Thyroid gland (tissue), 4 donors: ENCODE measurements at places on chromosomes 3 and 15. TPM values are rescaled to one million over a fixed set of nuclear protein-coding genes. Genes with fewer than 3 reads are reported as not detected.

Gene SPCS1
- 263 TPM for total RNA-seq

Gene MNS1
- total RNA-seq: 1.5 TPM

Gene TNFAIP8L3
- 3.9 TPM for total RNA-seq

Gene FANCD2OS
- total RNA-seq: not detected

Gene PLSCR4
- 110 TPM for total RNA-seq

Gene CPLX3
- total RNA-seq: not detected

Gene SH2D7
- not detected for total RNA-seq

Gene TM4SF1
- total RNA-seq: 94.9 TPM

Gene DUOX1
- total RNA-seq: 267 TPM

Gene SERF2
- total RNA-seq: 1,028 TPM

Gene NME9
- not detected for total RNA-seq

Gene MEX3B
- 0.79 TPM for total RNA-seq

Gene NCBP2
- total RNA-seq: 58.8 TPM

Gene COL6A5
- not detected for total RNA-seq

Gene OR5K2
- not detected for total RNA-seq

Gene NR2E3
- total RNA-seq: 1.0 TPM

Gene RASL12
- total RNA-seq: 12.5 TPM

Gene SYNPR
- total RNA-seq: not detected

DNA sequence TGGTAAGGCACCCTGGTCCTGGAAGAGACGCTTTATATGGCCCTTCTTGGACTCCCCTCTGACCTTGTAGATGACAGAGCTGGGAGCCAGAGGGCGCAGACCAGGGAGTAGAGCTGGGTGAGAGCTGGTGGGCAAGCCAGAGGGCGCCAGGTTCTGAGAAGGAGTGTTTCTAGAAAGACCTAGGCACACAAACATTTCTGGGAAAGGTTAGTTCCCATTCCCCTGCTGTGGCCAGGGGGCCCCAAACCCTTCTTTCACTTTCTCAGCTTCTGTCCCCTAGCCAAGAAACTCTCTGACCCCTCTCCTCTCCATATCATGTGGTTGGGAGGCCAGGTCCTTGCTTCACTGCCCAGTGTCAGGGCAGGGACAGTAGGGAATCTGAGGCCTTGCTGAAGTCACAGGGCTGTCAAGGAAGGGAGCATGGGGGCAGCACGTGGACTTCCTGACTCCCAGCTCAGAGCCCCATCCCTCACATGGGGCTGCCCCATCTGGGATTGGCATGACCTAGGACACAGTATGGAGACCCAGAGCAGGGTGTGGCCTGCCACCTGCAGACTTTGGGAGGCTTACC is 3.6 kb downstream of the HEMK1 start:
- H3K27me3 ChIP-seq: no peaks in the 10 kb centered on the region
- no peak for DNase-seq
- peak overlapping the region; percentile 0 for H3K27ac ChIP-seq
- peaks cover 2% of the 10 kb centered on the region for H3K36me3 ChIP-seq
- peaks cover 14% of the 10 kb centered on the region for H3K4me1 ChIP-seq
- no peak overlapping the region for H3K4me3 ChIP-seq

GRCh38 chr15:63422891-63423590 is 41.4 kb upstream of the CA12 start:
- H3K36me3 ChIP-seq: no peaks in the 10 kb centered on the region
- no peak overlapping the region for H3K4me3 ChIP-seq
- DNase-seq: no peak
- no peaks in the 10 kb centered on the region for H3K4me1 ChIP-seq
- no peaks in the 10 kb centered on the region for H3K27me3 ChIP-seq

DNA sequence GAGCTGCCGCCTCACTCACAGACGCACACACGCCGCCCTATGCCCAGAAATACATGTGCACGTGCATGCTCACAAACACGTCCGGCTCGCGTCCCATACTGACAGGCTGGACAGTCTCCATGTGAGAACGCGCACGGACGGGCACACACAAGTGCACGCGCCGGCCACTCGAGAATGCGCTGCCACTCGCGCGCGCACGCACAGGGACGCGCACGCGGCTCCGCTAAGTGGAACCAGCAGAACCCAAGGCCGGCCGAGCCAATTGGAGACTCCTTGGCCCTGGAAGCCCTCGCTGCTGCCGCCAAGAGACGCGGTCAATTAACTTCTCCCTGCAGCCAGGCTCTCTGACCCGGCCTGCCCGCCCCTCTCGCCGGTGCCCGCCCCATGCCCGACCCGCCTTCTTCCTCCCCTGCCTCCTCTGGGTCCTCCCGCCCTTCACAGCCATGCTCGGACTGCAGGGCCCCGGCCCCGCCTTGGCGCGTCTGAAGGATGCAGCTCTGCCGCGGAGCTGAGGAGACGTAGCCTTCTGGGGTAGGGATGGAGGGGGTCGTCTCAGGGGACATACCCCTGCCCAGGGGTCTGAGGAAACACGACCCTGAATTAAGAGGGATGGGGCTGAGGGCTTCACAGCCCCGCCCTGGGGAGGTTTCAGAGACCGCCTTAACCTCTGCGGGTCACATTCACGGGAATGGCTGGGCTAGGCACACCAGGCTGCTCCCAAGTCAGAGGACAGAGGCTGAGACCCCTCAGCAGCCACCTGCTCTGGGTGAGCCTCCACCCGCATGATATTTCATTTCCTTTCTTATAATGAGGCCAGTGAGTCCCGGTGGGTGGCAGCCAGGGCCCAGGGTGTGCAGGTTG is 15.0 kb downstream of the PTH1R start:
- no peak overlapping the region for H3K27ac ChIP-seq
- peak; percentile 87 for DNase-seq
- no peaks in the 10 kb centered on the region for H3K36me3 ChIP-seq

DNA sequence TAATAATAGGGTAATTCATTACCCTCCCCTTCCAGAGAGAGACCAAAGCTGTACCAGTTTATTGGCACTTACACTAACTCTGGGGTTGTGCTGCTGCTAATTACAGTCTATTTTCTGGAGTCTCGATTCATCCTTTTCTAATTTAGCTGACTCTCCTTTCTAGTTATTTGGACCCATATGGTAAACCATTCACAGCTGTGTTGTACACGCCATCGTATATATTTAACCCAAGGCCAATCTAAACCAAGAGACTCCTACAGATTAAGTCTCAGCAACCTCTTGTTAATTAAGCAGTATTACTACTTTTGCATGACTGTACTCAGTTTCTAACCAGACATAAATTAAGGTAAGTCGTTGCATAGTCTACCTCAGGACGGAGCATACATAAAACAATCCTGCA is 22.5 kb downstream of the ANXA2 start:
- peaks cover 5% of the 10 kb centered on the region for H3K36me3 ChIP-seq
- H3K27me3 ChIP-seq: no peaks in the 10 kb centered on the region
- peak overlapping the region; percentile 86 for H3K27ac ChIP-seq
- no peak for DNase-seq
- H3K4me1 ChIP-seq: peaks cover 71% of the 10 kb centered on the region

DNA sequence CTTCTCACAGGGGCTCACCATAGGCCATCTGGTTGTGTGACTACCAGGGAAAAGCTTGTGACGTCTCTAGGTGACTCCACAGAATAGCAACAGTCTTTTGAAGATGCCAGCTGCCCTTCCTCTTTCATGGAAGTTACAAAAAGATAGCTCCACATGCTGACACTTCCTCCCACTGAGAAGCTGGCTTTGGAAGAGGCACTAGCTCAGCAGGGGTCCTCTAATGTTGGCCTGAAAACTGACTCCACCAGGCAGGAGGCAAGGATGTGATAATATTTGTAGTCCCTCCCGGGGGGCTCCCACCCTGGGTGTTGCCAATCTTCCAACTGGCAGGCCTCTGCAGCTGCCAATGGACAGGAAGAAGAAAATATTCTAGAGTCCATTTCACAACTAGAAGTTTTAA is 343.5 kb downstream of the NEK10 start:
- no peak for DNase-seq
- H3K27ac ChIP-seq: no peak overlapping the region
- H3K4me3 ChIP-seq: no peak overlapping the region

GRCh38 chr15:25793354-25794050 is 69.6 kb downstream of the ATP10A start:
- DNase-seq: no peak
- no peak overlapping the region for H3K27ac ChIP-seq
- H3K4me3 ChIP-seq: no peak overlapping the region

GRCh38 chr3:66386925-66387650 is 113.7 kb downstream of the LRIG1 start:
- H3K4me3 ChIP-seq: no peak overlapping the region
- H3K36me3 ChIP-seq: peaks cover 36% of the 10 kb centered on the region
- no peaks in the 10 kb centered on the region for H3K27me3 ChIP-seq
- no peak overlapping the region for H3K27ac ChIP-seq

DNA sequence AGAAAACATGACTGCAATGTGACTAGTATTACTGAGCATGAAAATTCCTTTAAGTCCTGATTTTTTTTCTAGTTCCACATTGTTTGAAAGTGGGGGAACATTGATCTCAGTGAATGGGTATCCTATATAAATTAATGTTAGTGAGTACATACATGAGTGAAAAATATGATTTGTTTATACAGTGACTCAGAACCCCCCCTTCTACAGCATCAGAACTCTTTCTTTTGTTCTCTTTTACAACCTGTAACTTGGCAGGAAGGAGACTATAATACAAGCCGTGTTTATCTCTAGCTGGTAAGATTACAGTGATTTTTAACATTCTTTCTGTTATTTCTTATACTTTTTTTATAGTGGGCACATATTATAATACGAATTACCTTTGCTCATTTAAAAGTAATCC is 384.7 kb downstream of the PDCD6IP start:
- H3K27ac ChIP-seq: no peak overlapping the region
- no peak overlapping the region for H3K4me3 ChIP-seq
- no peak for DNase-seq
- H3K36me3 ChIP-seq: no peaks in the 10 kb centered on the region
- no peaks in the 10 kb centered on the region for H3K27me3 ChIP-seq

- no peaks in the 10 kb centered on the region for H3K36me3 ChIP-seq
- peaks cover 11% of the 10 kb centered on the region for H3K4me1 ChIP-seq
- H3K4me3 ChIP-seq: no peak overlapping the region
Measured at GRCh38 chr3:134449277-134449676, 36.5 kb downstream of the ANAPC13 start.

DNA sequence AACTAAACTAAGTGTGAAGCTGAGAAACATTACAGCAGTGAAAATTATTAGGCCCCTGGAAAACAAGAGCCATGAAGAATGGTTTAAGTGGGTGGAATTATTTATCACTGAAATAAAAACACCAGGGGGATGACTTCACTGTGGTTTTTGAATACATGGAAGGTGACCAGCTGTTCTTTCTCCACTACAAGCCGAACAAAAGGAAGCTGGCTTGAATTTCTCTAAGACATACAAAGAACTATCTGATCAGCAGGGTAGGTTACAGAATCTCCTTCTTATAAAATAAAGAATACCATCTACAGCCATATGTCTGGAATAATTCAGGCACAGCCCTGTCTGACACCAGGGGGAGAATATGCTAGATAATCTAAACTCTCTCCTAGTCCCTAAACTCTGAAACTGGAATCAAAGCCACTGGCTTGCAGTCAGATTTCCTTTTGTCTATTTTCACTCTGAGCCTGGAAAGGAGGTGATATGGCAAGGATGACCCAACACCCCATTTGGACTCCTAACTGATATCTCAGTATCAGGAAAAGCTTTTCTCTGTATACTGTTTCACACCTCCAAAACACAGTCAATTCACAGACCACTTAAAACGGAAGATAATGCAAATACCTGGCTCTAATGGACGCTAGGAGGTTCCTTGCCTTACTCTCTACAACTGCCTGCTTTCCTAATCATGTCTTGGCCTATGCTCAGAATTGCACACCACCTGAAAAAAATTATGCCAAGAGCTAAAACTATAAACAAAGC is 31.2 kb downstream of the SPATA12 start:
- no peaks in the 10 kb centered on the region for H3K4me1 ChIP-seq
- no peak overlapping the region for H3K4me3 ChIP-seq
- DNase-seq: no peak
- H3K27me3 ChIP-seq: no peaks in the 10 kb centered on the region
- H3K36me3 ChIP-seq: no peaks in the 10 kb centered on the region

GRCh38 chr15:38868326-38869114 is 303.9 kb upstream of the RASGRP1 start:
- H3K36me3 ChIP-seq: no peaks in the 10 kb centered on the region
- no peaks in the 10 kb centered on the region for H3K4me1 ChIP-seq
- no peak for DNase-seq
- no peaks in the 10 kb centered on the region for H3K27me3 ChIP-seq

DNA sequence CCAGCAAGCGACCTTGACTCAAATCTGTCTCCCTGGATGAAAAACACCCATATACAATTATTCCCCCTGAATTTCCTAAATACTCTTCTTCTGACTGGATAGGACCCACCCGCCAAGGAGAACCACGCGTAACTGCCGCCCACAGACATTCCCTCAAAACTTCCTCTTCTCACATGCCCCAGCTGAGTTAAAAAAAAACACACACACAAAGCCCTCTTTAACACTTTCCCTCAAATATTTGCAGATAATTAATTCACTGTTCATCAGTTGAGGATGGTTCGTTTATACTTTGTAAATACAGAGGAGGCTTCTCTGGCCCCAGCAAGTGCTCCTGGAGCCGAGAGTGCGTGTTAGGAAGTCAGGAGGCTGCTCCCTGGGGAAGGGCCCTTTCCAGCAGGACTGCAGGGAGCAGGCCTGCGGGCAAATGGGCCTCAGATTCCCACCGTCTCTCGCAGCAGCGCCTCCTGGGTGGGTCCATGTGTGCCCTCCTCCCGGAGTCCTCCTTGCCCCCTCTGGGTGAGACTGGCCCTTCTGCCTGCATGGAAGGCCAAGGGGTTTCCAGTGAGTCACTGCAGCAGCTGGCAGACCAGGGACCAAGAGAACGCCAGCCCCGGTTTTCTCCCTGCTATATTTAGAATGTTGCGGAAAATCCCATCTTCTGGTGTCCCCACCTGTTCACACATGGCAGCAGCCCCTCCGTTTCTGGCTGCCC is 46.8 kb downstream of the MGLL start:
- H3K4me1 ChIP-seq: no peaks in the 10 kb centered on the region
- H3K36me3 ChIP-seq: no peaks in the 10 kb centered on the region
- DNase-seq: no peak
- H3K27ac ChIP-seq: peak overlapping the region; percentile 29
- no peaks in the 10 kb centered on the region for H3K27me3 ChIP-seq

DNA sequence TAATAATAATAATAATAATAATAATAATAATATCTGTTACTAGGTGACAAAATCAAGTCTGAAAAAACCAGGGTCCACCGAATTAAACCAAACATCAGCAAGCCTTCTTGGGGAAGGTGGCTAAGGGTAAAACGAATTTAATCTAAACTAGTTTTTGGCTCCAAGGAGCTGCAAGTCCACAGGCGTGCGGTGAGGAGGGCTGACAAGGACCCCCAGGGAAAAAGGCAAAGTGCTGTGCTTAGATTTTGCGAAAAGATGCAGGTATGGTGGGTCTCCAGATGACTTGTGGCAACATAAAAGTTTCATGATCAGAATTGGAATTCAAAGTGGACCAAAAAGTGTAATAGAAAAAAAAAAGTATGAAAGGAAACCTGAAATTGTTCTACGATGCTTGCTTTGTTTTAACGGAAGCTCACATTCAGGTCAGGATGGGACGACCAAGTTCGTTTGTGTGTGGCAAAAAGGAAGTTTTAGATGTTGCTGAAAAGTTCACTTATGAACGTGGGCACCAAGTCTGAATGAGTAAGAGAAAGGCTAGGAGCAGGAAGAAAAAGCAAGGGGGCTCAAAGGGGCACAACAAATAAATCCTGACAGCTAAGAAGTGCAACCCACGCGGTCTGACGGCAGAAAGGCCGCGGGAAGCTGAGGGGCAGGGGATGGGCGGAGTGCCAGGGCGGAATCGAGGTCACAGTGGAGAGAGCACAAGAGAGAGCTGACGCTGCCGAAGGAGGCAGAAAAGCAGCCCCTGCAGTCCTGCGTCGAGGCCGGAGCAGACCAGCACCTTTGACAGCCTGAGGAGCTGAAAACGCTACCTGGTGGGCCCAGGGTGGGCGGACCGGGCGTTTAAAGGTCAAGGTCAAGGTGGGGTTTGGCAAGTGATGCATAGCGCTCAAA is 1.1 kb downstream of the WDR82 start:
- H3K27ac ChIP-seq: peak overlapping the region; percentile 99
- no peaks in the 10 kb centered on the region for H3K36me3 ChIP-seq
- no peaks in the 10 kb centered on the region for H3K27me3 ChIP-seq
- peaks cover 54% of the 10 kb centered on the region for H3K4me1 ChIP-seq
- H3K4me3 ChIP-seq: no peak overlapping the region
